ENCODE measurements at places on chromosomes 6 and 20. TPM values are rescaled to one million over a fixed set of nuclear protein-coding genes. Genes with fewer than 3 reads are reported as not detected.
A peak's percentile ranks its signal among the peaks of the same experiment; 100 is the strongest.

- no peaks in the 10 kb centered on the region for H3K36me3 ChIP-seq
- DNase-seq = peak; percentile 75
- no peaks in the 10 kb centered on the region for H3K4me1 ChIP-seq
- no peaks in the 10 kb centered on the region for H3K27me3 ChIP-seq
- H3K4me3 ChIP-seq = no peak overlapping the region
Observed at GRCh38 chr6:106997392-106998158, 23.0 kb upstream of the CD24 start.

GRCh38 chr6:137095651-137096238 is 51.0 kb upstream of the IL20RA start:
- H3K4me1 ChIP-seq = no peaks in the 10 kb centered on the region
- H3K27ac ChIP-seq = no peak overlapping the region
- H3K4me3 ChIP-seq = no peak overlapping the region
- no peaks in the 10 kb centered on the region for H3K27me3 ChIP-seq
- DNase-seq = no peak

DNA sequence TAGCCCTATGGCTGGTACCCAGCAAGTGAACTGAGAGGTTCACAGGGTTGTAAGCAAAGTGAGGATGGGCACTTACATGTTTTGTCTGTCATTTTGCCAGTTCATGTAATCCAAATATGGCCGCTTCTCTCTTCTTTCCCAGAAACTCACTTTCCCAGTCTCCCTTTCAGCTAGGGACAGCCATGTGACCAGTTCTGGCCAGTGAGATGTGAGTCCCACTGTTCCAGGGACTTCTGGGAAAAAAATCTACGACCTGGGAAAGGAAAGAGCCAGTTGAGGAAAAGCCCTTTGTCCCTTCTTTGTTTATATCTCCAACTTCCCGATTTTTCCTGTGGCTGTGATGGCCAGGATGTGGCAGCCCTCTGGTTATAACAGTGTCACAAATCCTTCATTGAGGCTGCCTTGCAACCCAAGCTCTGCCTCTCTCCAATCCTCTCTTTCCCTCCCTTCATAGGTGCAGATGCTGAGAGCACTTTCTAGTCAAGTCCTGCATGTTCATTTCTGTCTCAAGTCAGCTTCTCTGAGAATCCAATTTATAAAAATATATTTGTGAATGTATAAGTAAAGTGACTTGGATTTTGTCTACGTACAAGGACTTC is 148.6 kb upstream of the ZFP64 start:
- H3K27me3 ChIP-seq = no peaks in the 10 kb centered on the region
- no peaks in the 10 kb centered on the region for H3K4me1 ChIP-seq
- H3K27ac ChIP-seq = no peak overlapping the region
- peak; percentile 33 for DNase-seq
- no peak overlapping the region for H3K4me3 ChIP-seq
- H3K36me3 ChIP-seq = no peaks in the 10 kb centered on the region

GRCh38 chr6:8831366-8832152 is 396.2 kb upstream of the SLC35B3 start:
- H3K4me1 ChIP-seq = no peaks in the 10 kb centered on the region
- H3K4me3 ChIP-seq = no peak overlapping the region
- H3K27ac ChIP-seq = no peak overlapping the region
- no peaks in the 10 kb centered on the region for H3K36me3 ChIP-seq
- H3K27me3 ChIP-seq = no peaks in the 10 kb centered on the region

Gene F13A1
- total RNA-seq = 22.7 TPM

GRCh38 chr20:43570496-43570895 is 11.7 kb downstream of the SGK2 start:
- H3K36me3 ChIP-seq = no peaks in the 10 kb centered on the region
- no peak for DNase-seq
- H3K4me3 ChIP-seq = no peak overlapping the region
- H3K27ac ChIP-seq = no peak overlapping the region
- no peaks in the 10 kb centered on the region for H3K4me1 ChIP-seq

Gene MRPS10
- 42.0 TPM for total RNA-seq

- no peak overlapping the region for H3K27ac ChIP-seq
- no peaks in the 10 kb centered on the region for H3K36me3 ChIP-seq
Observed at GRCh38 chr20:15643713-15644112, 929.5 kb downstream of the KIF16B start.

GRCh38 chr6:146028252-146028795 is 538 bp upstream of the GRM1 start:
- H3K27ac ChIP-seq = no peak overlapping the region
- peak; percentile 74 for DNase-seq
- no peaks in the 10 kb centered on the region for H3K4me1 ChIP-seq
- no peaks in the 10 kb centered on the region for H3K36me3 ChIP-seq
- H3K27me3 ChIP-seq = no peaks in the 10 kb centered on the region

DNA sequence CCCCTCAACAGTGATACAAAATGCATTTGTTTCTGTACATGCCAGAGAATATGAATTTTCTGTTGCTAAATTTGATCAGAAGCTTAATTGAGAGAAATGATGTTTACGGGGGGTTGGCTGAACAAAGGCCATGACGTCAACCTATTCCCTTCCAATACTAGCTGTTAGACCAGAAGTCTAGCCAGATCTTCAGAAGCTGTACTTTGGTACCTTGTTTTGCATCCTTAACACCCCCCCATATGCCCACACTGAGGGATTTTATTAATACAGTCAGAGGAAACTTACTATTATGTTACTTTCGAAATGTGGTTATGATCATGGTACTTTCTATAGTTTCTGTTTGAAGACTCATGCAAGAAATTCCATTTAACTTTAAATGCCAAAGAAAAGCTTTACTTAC is 3.1 kb downstream of the NCOA7 start:
- no peak overlapping the region for H3K27ac ChIP-seq
- no peak overlapping the region for H3K4me3 ChIP-seq
- no peaks in the 10 kb centered on the region for H3K36me3 ChIP-seq

Gene TRIM10
- total RNA-seq = not detected

Gene HAO1
- total RNA-seq = 0.16 TPM

GRCh38 chr6:117174835-117175360 is 90.5 kb upstream of the VGLL2 start:
- H3K4me3 ChIP-seq = no peak overlapping the region
- H3K27me3 ChIP-seq = no peaks in the 10 kb centered on the region
- DNase-seq = no peak
- no peaks in the 10 kb centered on the region for H3K36me3 ChIP-seq

DNA sequence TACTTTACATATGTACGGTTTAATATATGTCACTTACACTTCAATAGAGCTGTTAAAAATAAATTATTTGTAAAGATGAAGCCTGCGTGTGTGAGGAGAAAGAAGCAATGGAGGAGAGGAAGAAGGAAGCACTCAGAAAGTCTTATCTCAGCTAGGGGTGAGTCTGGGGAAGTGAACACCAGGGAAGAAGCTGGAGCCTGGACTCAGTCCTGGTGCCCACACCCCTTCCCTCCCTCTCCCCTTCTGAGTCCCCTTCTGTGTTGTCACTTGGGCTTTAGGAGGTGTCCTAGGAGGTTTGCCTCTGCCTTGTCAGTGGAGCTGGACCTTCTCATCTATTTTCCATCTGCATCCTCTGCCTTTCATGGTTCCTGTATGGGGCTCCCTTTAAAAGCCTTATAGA is 1.9 kb downstream of the SIRPB2 start:
- no peak overlapping the region for H3K4me3 ChIP-seq
- H3K27ac ChIP-seq = no peak overlapping the region
- DNase-seq = no peak
- no peaks in the 10 kb centered on the region for H3K36me3 ChIP-seq
- no peaks in the 10 kb centered on the region for H3K4me1 ChIP-seq

GRCh38 chr6:77650098-77650663 is 2.7 kb upstream of the MEI4 start:
- no peaks in the 10 kb centered on the region for H3K4me1 ChIP-seq
- peak; percentile 84 for DNase-seq
- peak overlapping the region; percentile 29 for H3K4me3 ChIP-seq

DNA sequence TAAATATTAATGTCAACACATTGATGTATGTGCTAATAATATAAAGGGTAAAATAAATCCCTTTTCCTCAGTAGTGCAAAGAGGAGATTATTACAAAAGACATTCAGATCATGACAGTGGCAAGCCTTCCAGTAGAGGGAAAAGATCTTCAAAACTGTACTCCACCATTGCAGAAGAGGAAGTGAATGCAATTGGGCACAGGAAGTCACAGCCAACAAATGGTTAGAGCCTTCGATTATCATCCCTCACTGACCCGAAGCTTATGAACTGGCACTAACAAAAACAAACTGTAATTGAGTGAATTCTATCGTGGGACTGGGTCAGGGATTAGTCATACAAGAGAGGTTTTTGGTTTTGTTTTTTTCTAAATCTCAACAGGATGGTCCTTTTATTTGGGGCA is 39.3 kb upstream of the SCGN start:
- H3K27me3 ChIP-seq = no peaks in the 10 kb centered on the region
- no peak overlapping the region for H3K27ac ChIP-seq
- no peak for DNase-seq

GRCh38 chr20:44056010-44056698 is 130.8 kb downstream of the JPH2 start:
- no peak overlapping the region for H3K27ac ChIP-seq
- no peaks in the 10 kb centered on the region for H3K27me3 ChIP-seq
- no peaks in the 10 kb centered on the region for H3K4me1 ChIP-seq
- H3K36me3 ChIP-seq = no peaks in the 10 kb centered on the region
- no peak for DNase-seq
- no peak overlapping the region for H3K4me3 ChIP-seq

GRCh38 chr6:143396497-143397226 is 53.8 kb downstream of the ADAT2 start:
- DNase-seq = no peak
- no peaks in the 10 kb centered on the region for H3K36me3 ChIP-seq
- H3K27ac ChIP-seq = no peak overlapping the region
- no peaks in the 10 kb centered on the region for H3K4me1 ChIP-seq

Gene BHLHE23
- 5.3 TPM for total RNA-seq

DNA sequence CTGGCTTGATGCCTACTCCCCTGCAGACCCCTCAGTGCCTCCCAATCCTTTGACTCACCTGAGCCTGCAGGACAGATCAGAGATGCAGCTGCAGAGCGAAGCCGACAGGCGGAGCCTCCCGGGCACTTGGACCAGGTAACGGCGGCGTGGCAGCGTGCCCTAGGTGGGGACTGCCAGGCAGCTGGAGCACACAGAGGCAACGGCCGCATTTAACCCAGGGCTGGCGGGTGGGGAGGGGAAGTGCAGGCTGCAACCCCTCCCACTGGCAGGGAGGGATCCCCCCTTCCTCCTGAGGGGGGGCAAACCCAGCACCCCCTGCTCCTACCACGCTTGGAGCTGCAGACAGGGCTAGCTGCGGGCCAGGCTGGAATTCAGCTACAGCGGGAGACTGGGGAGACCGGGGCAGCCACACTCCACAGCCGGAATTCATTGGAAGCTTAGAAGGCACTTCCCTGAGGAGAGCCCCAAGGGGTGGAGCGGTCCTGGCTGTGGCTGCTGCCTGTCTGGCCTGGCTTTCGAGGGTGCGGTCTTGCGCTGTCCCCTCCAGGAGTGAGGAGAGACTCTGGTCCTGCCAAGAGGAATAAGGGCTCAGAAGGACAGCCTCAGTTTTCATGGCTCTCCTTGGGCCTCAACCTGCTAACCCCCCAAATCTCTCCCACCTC is at the start of gene MATN4:
MATN4 (minus strand) TSS at position 183 of the 662 bp plus-strand sequence. CDS start 2,717 bp downstream, outside the sequence.
- H3K27me3 ChIP-seq = no peaks in the 10 kb centered on the region
- H3K4me3 ChIP-seq = no peak within 1 kb of the TSS
- H3K4me1 ChIP-seq = no peaks in the 10 kb centered on the region
- no peak for DNase-seq
- no peak within 1 kb of the TSS for H3K27ac ChIP-seq
- H3K36me3 ChIP-seq = no peaks in the 10 kb centered on the region

- H3K27ac ChIP-seq = no peak overlapping the region
- no peak overlapping the region for H3K4me3 ChIP-seq
- H3K36me3 ChIP-seq = no peaks in the 10 kb centered on the region
- no peaks in the 10 kb centered on the region for H3K4me1 ChIP-seq
- no peak for DNase-seq
Observed at GRCh38 chr20:63610581-63611435, 16.1 kb downstream of the GMEB2 start.

DNA sequence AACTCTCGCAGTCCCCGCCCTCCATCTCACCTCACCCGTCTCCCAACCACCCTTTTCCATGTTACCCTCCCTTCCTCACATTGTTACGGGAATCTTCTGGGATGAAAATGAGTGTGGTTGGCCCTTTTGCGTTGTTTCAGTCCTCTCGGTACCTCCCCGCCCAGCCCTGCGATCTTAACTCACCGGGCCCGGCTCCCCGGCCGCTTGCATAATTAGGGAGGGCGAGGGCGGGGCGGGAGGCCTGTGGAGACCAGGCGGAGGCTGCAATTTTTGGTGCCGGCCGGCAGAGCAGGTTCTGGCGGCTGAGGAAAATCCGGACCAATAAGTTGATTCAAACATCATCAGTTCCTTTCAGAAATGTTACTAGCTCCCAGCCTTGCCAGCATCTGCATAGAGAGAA is 25.2 kb downstream of the TFAP2B start:
- no peak for DNase-seq
- H3K4me1 ChIP-seq = no peaks in the 10 kb centered on the region
- no peak overlapping the region for H3K4me3 ChIP-seq
- no peak overlapping the region for H3K27ac ChIP-seq

Gene TREML1
- total RNA-seq = not detected

GRCh38 chr20:8254911-8255582 is 123.0 kb downstream of the PLCB1 start:
- H3K27ac ChIP-seq = no peak overlapping the region
- no peak overlapping the region for H3K4me3 ChIP-seq
- H3K27me3 ChIP-seq = no peaks in the 10 kb centered on the region
- no peaks in the 10 kb centered on the region for H3K36me3 ChIP-seq
- DNase-seq = no peak

Gene BPIFA1
- not detected for total RNA-seq

Gene MRAP2
- total RNA-seq = 5.4 TPM

Gene DYNLT2
- 15.4 TPM for total RNA-seq

Gene BNIP5
- 0.87 TPM for total RNA-seq

Gene CAPN11
- total RNA-seq = 20.5 TPM

GRCh38 chr6:109515781-109516409 is 32.9 kb upstream of the ZBTB24 start:
- H3K27me3 ChIP-seq = no peaks in the 10 kb centered on the region
- H3K27ac ChIP-seq = no peak overlapping the region
- H3K4me3 ChIP-seq = no peak overlapping the region
- H3K4me1 ChIP-seq = peaks cover 6% of the 10 kb centered on the region
- no peak for DNase-seq

Gene MBOAT1
- 4.1 TPM for total RNA-seq

Gene SLC17A4
- total RNA-seq = 0.24 TPM

DNA sequence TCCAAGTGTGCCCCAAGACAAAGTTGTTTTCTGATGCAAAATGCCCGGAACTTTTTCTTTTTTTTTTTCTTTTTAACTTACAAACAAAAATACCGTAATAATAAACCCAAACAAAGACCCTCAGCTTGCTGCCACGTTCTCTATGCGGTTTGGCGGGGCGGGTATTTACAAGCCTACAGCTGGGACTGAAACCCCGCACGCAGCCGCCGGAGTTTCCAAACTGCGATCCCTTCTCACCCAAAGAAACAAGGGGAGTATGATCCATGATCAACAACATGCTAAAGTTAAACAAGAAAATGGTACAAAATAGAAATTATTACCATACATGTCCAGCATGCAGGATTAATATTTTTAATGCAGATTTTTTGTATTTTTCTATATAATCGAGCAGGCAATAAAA is 2.1 kb downstream of the MAFB start:
- peak overlapping the region; percentile 71 for H3K4me3 ChIP-seq
- H3K4me1 ChIP-seq = peaks cover 11% of the 10 kb centered on the region
- H3K36me3 ChIP-seq = no peaks in the 10 kb centered on the region
- peak overlapping the region; percentile 69 for H3K27ac ChIP-seq
- no peak for DNase-seq

GRCh38 chr6:78599526-78599925 is 267.8 kb upstream of the IRAK1BP1 start:
- H3K4me1 ChIP-seq = no peaks in the 10 kb centered on the region
- H3K36me3 ChIP-seq = no peaks in the 10 kb centered on the region
- DNase-seq = no peak
- H3K27ac ChIP-seq = no peak overlapping the region
- H3K4me3 ChIP-seq = no peak overlapping the region

Data from testis (tissue), 5 donors.